T-cell (primary cell): ENCODE measurements at places on chromosomes 6 and 20. TPM values are rescaled to one million over a fixed set of nuclear protein-coding genes. Genes with fewer than 3 reads are reported as not detected.

The NXT1 gene
- total RNA-seq = 60.0 TPM

The CPNE5 gene
- 0.73 TPM for total RNA-seq

The ZC2HC1B gene
- total RNA-seq = not detected

The CPXM1 gene
- 0.90 TPM for total RNA-seq

The HLA-DOA gene
- 17.0 TPM for total RNA-seq

The CCN6 gene
- total RNA-seq = not detected

The HLA-DMB gene
- 15.7 TPM for total RNA-seq

The OR2H1 gene
- not detected for total RNA-seq

The PRPH2 gene
- 0.13 TPM for total RNA-seq

The FARS2 gene
- 20.3 TPM for total RNA-seq
